NCI-H226 (cell line): ENCODE measurements at places on chromosomes 16 and 17.
A peak's percentile ranks its signal among the peaks of the same experiment; 100 is the strongest.

DNA sequence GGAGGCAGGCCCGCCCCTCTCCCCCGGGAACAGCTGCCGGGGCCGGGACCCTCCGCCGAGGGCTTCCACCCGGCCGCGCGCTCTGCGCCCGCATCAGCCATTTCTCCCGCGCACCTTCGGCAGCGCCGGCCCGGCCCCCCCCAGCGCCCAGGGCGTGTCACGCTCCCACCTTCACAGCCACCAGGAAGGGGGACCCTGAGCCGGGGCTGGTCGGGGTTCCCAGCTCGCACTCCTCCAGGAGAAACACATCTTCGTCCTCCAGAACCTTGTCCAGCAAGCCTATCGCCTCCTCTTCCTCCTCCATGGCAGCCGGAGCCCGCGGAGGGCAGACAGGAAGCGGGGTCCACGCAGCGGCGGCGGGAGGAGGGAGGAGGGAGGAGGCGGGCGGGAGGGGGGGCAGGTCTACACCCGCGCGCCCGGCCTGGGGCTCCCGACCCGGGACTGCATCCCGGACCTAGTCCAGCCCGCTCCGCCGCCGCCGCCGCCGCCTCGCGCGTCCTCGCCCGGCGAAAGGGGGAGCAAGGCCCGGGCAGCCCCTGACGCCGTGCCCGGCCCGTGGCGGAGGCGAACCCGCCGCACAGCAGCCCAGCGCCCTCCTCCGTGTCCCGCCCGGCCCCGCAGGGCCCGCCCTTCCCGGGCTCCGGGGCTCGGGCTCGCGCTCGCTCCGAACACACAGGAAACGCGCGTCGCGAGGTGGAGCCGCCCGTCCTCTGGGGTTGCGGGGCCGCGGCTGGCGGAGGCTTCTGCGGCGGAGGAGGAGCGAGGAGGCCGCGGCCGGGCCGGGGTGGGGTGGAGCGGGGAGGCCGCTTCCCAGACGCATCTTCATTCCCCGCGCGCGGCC lies 70.8 kb downstream of the ABR start:
- peak; percentile 52 for DNase-seq

GRCh38 chr16:62060089-62060488 lies 23.9 kb upstream of the CDH8 start:
- no peak for DNase-seq

DNA sequence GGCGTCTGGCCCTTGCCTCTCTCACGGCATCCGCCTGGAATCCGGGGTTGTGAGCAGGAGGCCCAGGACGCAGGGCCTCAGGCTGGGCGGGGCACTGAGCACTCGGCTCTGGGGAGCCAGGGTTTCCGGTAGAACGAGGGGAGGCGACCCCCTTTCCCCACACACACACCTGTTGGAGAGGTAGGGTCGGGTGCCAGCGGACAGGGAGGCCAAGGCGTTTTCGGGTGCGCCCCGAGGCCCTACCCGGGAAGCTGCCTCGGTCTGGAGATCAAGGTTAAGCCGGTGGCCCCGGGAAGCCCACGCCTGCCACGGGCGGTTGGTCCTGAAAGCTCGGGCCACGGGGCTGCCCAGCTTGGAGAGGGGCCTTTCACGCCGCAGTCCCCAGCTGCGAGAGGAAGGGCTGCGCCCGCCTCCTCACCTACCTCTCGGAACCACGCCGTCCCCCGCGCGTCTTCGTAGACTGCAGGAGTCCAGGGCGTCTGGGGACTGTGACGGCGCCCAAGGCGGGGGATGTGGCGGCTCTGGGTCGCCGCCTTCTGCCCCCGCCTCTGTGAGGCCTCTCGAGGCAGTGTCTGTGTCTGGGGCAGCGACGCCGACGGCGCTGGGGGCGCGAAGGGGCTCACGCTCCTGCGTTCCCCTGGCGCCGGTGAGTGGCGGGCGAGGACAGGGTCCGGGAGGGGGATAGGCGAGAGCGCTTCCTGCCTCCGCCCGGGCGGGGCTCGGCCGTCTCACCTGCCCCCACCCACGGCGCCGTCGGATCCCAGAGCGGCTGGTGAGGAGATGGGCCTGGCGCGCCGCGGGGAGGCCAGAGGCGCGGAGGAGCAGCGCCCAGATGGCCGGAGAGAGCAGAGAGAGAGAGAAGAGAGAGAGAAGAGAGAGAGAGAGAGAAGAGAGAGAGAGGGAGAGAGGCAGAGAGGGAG lies 20.3 kb upstream of the HOXB9 start:
- DNase-seq: no peak

DNA sequence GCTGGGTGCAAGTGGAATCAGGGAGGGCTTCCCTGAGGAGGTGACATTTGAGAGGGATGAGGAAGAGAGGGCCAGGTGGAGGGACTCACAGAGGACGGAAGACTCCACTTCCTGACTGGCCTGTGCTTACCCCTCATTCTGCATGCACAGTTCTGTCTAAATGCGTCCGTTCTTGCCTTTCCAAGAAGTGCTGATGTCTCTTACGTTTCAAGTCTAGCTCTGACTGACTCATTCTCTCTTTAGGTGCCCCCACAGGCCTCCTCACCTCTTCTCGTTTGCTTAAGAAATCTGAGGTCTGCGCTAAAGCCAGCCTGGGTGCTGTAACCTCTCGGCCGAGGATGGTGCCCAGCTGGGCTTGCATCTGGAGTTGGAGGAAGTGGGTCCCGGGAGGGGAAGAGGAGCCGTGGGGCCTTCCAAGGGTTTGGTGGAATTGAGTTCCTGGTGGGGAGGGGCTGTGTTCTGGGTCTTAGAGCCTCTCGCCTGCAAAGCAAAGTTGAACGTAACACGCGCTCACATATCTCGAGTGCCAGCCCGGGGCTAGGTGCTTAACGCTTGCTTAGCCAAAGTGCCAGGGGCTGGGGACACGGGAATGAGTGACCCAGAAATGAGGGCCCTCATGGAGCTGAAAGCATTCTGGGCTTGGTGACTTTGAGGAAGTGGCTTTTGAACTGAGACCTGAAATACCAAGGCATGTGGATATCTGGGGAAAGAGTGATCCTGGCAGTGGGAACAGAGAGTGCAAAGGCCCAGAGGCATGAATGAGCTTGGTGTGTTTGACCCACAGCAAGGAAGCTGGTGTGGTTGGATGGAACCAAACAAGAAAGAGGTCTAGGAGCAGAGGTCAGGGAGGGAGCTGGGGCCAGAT lies 4.8 kb downstream of the IL4R start:
- no peak for DNase-seq

DNA sequence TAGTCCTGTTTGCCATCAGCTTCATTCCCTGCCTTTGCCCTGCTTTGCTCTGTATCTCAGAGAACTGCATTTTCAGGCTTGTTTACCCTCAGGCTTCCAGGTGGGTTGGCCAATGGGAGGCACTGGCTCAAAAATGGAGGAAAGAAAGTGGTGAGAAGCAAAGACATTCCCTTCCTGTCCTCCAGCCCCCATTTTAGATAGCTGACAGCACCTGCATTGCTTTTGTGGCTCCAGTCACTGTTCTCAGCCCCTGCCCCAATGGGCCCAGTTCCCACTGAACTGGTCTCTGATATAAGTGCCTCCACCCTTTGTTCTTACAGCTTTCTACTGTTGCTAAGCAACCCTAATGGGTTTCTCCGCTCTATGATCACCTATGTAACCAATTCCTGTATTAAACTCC lies 19.4 kb upstream of the SDK2 start:
- DNase-seq: no peak

- DNase-seq: no peak
Measured at GRCh38 chr16:53844804-53845203, 140.8 kb downstream of the FTO start.

DNA sequence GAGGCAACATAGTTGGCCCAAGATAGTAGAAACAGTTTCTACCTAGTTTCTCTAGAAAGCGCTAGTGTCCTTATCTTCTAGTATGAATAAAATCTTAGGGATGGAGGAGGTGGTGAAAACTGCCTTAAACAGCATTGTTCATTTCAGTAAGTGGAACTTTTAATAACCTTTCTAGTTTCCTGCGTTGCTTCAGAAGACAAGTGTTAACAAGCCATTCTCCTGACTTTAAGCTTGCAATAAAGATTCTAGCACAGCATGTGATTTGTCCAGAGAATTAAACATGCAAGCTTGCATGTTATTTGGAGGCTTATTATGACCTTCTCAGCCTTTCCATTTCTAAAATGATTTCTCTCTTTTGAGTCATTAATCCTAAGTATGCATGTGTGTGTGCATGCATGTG lies 72.3 kb downstream of the TANGO6 start:
- DNase-seq: no peak

DNA sequence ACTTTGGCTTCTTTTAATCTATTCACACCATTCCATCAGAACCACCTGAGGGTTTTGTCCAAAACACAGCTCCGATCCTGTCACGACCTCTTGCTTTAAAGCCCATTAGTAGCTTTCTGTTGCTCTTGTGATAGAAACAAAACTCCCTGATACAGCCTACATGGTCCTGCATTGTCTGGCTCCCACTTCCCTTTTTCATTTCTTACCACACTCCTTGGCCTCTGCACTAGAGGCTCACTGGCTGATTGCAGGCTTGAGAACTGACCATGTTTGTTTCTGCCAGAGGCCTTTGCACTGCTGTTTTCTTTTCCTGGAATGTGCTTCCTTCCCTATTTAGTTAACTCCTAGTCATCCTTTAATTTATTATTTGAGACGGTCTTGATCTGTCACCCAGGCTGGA lies 23.7 kb downstream of the IST1 start:
- no peak for DNase-seq

DNA sequence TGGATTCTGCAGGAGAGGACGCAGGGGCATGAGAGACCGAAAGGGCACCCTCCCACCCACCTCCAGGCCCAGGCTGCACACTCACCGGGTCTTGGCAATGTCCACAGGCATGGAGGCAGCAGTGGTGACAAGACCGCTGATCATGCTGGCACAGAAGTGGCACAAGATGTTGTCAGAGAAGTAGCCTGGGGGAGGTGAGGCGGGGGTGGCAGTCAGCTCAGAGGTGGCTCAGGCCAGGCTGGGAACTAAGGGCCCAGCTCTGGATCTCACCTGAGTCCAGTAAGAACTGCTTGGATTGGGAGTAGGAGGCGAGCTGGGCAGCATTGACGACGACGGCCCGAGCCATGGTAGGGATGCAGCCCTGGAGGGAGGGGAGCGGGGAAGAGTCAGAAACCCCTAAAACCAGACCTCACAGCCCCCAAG lies 1.8 kb downstream of the SLC25A11 start:
- DNase-seq: no peak

GRCh38 chr16:27558932-27559331 lies 9.0 kb downstream of the KATNIP start:
- no peak for DNase-seq

GRCh38 chr17:39194089-39194984 lies 3.1 kb downstream of the CACNB1 start:
- no peak for DNase-seq

GRCh38 chr17:39757931-39758873 lies 20.5 kb downstream of the GRB7 start:
- DNase-seq: no peak

DNA sequence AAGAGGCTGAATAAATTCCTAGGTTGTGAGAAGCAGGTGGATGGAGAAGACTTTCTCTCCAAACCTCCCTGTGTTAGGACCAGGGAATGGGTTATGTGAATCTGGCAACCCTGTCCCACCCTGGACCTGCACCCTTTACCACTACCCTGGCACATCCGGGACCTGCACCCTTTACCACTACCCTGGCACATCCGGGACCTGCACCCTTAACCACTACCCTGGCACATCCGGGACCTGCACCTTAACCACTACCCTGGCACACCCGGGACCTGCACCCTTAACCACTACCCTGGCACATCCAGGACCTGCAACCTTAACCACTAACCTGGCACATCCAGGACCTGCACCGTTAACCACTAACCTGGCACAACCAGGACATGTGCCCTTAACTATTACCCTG lies 207.0 kb upstream of the CACNG3 start:
- no peak for DNase-seq

- no peak for DNase-seq
Measured at GRCh38 chr16:525123-525519, 2.4 kb upstream of the CAPN15 start.

DNA sequence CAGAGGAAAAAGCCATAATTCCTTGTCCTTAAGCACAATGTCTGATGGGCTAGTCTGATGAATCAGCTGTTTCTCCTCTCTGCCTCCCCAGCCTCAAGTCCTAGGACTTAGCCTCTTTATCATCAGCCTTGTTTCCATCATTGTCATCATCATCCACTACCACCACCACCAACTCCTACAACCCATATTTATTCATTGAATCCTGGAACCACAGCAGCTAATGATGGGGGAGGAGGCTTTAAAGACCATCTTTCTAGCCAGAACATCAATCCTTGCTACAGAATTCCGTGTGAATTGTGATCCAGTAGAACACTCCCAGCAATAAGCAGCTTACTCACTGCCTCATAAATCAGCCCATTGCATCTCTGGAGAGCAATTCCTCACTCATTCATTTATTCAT lies 97.6 kb upstream of the TMEM132E start:
- DNase-seq: no peak

- no peak for DNase-seq
Measured at GRCh38 chr16:51734220-51734619, 583.1 kb upstream of the SALL1 start.

- no peak for DNase-seq
Measured at GRCh38 chr16:2810651-2811050, 6.4 kb upstream of the PRSS21 start.

GRCh38 chr17:36060816-36061215 lies 3.3 kb upstream of the CCL18 start:
- DNase-seq: no peak

- DNase-seq: no peak
Measured at GRCh38 chr16:4217204-4218131, 24.4 kb downstream of the SRL start.

DNA sequence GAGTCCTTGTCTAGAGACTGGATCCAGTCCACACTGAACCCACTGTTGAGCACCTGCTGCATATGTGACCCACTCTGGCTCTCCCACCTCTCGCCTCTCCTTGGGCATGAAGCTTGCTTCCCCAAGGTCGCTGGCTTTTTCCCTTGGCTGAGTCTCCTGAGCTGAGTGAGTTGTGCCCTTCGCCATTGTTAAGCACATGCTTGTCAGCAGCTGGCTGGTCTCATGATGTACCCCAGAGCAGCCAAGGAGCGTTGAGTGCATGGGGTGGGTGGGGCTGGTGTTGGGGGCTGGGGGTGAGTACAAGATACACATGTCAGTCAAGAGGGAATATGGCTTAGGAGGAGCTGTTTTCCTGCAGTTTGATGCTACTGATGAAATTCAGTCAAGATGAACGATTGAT lies 165.6 kb downstream of the SNX29 start:
- DNase-seq: no peak

- no peak for DNase-seq
Measured at GRCh38 chr17:49028271-49028670, 31.1 kb downstream of the IGF2BP1 start.

- peak; percentile 90 for DNase-seq
Measured at GRCh38 chr17:6471531-6472465, 27.5 kb downstream of the PIMREG start.
